Stimulated activated CD8-positive, alpha-beta memory T cell treated with anti-CD3 and anti-CD28 coated beads, Interleukin-4, amount 100 ng/mL, for 4 hours (primary cell): ENCODE measurements at places on chromosomes 3 and 15.

GRCh38 chr15:75112848-75113492 is 88.7 kb upstream of the C15orf39 start:
- no peak for DNase-seq

DNA sequence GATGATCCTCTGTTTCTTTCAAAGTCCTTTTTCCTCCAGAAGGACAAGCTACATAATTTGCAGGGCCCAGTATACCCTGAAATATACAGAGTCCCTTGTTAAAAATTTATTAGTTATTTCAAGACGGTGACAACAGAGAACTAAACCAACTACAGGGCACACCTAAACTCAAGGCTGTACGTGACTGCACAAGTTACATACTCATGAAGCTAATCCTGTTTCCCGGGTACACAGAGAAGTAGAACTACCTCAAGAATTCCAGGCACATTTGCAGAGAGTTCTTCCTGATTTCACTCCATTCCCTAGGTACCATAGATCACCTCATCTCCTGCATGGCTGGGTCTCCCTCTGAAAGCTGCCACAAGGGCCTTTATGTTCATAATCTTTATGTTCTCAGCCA is 279.4 kb upstream of the ARL6 start:
- DNase-seq, result no peak

GRCh38 chr3:69385123-69385722 is 665 bp downstream of the FRMD4B start:
- DNase-seq, result no peak

DNA sequence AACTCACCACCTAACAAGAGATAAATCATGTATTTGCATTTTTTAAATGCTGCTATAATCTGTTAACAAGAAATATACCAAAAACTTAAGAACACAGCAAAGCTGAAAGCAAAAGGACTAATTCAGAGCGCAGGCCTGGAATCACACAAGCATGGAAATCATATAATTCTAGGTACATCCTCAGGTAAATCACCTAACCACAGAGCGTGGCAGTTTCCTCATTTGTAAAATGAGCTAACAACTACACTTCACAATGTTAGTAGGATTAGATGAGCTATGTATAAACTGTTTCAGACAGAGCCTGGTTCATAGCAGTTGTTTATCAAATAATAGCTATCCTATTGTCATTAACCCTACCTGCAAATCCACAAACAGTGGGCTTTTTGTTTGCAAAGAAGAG is 146.4 kb downstream of the ERC2 start:
- no peak for DNase-seq

DNA sequence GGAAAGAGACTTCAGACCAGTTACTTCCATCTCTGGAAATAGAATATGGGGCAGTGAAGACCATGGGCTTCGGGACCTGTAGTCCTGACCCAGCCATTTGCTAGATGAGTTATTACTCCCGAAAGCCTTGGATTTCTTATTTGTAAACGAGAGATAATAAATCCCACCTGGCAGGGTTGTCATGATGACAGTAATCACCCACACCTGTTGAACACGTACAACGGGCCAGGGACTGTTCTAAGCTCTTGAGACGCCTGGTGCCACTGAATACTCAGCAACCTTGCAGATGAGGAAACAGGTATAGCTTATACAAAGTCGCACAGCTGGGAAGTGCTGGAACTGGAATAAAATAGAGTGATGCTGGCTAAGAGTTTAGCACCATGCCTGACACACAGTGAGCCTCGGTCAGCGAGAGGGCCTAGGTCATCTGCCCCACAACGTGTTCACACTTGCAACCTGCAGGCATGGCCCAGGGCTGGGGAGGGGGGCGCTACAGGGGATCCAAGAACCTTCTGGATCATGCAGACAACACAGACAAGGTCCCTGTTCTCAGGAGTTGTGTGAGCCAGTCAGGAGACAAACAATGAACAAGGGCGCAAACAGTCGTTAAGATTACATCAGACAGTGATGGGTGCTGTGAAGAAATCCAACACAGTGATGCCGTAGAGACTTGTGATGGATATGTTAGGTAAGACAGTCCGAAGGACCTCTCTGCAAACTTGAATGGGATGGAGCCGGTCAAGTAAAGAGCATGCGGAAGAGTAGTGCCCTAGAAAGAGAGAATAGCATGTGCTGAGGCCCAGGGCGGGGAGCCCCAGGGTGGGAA is 89.2 kb downstream of the CORO2B start:
- no peak for DNase-seq

DNA sequence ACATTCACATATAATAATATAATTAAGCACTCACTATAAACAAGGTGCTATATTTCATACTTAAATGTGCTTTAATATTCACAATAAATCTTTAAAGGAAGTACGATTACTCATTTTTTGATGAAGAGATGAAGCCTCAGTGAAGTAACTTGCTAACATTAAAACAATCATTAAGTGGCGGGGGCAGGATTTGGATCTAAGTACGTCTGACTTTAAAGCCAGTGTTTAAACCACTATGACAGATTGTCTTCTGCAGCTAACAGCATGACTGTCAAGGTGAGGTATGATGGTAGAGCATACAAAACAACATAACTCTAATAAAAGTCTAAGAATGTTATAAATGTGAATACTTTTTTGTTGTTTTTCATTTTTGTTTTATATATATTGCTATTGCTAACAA is 862.1 kb downstream of the ROBO1 start:
- no peak for DNase-seq

DNA sequence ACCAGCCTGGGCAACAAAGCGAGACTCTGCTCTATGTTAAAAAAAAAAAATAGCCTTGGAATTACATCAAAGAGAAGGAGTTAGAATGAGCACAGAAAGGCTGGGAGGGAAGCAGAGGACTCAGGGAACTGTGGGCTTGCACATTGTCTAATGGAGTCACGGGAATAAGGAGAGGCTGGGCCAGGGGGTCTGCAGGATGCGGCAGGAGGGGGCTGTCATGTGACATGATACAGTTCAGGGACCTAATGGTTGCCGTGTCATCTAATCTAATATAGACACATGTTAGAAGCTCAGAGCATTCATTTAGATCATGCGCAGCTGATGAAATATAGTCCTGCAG is 32.5 kb downstream of the GRK7 start:
- no peak for DNase-seq

GRCh38 chr3:128614076-128614475 is 36.5 kb downstream of the RPN1 start:
- no peak for DNase-seq

- DNase-seq, result no peak
Measured at GRCh38 chr15:32659340-32660155, 18.0 kb downstream of the SCG5 start.

- DNase-seq, result no peak
Measured at GRCh38 chr3:26104851-26105251, 315.0 kb downstream of the OXSM start.

DNA sequence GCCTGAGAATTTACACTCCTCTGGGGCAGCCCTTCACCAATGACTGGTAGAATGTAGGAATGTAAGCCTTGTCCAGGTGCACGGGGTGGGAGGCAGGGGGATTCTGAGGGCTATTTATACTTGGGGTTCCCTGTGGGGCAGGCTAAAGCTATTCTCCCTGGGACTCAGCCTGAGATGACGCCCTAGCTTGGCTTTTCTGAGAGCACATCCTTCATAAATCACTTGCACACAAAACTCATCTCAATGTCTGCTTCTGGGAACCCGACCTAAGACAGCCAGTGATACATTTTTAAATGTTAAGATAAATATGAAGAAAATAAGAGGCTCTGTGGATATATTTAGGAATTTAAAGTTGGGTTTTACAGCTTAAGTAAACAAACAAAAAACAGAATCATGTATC is 16.6 kb downstream of the TMEM158 start:
- DNase-seq, result no peak

DNA sequence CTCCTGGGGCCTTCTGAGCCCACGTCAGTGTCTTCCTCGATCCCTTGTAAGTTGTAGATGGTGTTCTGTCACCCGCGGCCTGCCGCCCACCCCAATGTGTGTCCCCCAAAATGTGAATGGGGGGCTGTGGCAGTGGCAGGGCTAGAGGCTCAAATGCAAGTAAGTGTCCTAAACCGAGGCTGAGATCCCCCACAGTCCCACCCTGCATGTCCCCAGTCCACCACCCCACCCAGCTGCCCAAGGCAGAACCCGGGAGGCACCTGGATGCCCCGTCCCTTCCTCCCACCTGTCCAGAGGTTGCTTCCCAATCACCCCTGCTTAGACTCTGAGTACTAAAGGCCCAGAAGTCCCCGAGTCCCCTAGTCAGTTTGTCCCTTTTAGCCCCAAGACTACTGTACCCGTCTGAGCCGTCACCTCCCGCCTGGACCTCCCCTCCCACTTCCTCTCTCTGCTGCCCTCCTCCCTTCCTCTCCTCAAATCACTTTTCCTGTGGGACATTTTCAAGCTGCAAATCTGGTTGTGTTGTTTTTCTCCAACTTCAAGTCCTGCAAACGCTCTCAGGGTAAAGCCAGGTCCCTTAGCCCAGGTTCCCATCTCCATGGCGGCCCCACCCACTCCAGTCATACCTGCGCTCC is 11.8 kb upstream of the PLXND1 start:
- DNase-seq, result no peak

DNA sequence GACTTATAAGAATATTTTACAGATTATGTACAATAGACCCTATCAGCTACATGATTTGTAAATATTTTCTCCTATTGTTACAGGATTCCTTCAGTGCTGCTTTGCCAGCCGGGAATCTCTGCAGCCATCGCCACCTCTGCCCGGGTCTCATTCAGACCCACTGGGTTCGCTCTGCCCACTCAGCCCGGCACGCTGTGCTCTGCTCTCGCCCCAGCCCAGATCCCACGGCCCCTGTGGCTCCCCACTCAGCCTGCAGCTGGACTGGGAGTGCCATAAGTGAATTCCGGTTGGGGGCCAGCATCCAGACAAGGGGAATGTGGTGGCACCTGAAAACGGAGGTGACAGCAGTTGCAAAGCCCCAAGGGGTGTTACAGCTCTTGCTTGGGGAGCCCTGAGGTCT is 71.8 kb downstream of the NPAP1 start:
- DNase-seq, result no peak

GRCh38 chr3:72449551-72449950 is 398.7 kb downstream of the SHQ1 start:
- DNase-seq, result no peak

DNA sequence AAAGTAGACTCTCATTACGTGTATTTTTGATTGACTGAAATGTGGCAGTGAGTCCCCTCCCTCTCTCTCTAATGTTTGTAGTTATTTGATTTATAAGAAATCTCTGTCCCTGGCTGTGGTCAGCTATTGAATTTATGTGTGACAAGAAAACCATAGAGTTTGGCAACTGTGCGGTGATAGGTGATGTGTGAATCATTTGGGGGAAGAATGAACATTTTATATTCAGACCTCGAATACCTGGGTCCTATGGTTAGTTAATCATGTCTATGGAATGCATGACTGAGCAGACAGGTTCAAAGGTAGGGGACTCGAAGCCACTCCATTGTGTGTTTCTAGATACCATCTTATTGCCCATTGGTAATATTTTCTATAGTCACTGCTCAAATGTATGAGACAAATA is 712.1 kb downstream of the MECOM start:
- no peak for DNase-seq

- DNase-seq, result no peak
Measured at GRCh38 chr15:27086149-27086548, 115.2 kb downstream of the GABRG3 start.

- no peak for DNase-seq
Measured at GRCh38 chr3:41363830-41364523, 164.7 kb downstream of the CTNNB1 start.

DNA sequence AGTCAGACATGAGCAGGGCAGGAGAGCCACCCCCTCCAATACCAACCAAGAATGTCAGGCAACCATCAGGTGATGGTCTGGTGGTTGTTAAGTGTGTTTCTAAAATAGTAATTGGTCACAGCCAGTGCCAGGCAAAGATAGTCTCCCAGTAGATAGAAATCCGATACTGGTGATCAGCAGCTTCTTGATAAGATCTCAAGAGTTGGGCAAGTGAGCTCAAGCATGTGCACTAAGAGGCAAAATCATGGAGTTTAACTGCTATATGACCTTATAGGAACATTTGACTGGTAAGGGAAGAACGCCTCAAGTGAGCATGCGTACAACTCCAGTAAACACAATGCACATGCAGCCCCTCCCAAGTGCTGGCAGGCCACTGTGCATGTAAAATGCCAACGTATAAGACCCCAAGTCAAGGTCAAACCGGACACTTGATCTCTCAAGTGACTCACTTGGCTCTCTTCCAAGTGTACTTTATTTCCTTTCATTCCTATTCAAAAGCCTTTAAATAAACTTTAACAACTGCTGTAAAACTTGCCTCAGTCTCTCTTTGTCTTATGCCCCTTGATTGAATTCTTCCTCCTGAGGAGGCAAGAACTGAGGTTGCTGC is 36.0 kb upstream of the CBLB start:
- DNase-seq, result no peak

DNA sequence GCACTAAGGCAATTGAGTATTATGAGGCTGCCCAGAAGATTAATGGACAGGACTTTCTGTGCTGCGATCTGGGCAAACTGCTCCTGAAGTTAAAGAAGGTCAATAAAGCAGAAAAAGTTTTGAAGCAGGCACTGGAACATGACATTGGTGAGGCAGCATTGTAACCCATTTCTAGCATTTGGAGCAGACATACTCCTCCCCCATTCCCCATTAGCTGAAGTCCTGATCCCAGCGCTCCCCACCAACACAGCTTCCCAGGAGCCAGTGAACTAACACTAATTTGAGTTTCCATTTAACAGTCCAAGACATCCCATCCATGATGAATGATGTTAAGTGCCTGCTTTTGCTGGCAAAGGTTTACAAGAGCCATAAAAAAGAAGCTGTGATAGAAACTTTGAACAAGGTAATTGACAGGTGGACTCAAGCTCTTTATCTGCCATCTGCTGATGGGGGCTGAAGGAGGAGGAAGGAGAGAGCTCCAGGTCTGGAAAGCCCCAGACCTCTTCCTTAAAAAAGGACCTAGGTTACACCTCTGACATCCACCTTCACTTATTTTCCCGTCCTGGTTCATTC is 22.6 kb downstream of the CSRNP1 start:
- no peak for DNase-seq

GRCh38 chr15:39357480-39358268 is 223.2 kb upstream of the THBS1 start:
- DNase-seq, result no peak

- DNase-seq, result no peak
Measured at GRCh38 chr3:65928110-65928509, 110.6 kb downstream of the MAGI1 start.

DNA sequence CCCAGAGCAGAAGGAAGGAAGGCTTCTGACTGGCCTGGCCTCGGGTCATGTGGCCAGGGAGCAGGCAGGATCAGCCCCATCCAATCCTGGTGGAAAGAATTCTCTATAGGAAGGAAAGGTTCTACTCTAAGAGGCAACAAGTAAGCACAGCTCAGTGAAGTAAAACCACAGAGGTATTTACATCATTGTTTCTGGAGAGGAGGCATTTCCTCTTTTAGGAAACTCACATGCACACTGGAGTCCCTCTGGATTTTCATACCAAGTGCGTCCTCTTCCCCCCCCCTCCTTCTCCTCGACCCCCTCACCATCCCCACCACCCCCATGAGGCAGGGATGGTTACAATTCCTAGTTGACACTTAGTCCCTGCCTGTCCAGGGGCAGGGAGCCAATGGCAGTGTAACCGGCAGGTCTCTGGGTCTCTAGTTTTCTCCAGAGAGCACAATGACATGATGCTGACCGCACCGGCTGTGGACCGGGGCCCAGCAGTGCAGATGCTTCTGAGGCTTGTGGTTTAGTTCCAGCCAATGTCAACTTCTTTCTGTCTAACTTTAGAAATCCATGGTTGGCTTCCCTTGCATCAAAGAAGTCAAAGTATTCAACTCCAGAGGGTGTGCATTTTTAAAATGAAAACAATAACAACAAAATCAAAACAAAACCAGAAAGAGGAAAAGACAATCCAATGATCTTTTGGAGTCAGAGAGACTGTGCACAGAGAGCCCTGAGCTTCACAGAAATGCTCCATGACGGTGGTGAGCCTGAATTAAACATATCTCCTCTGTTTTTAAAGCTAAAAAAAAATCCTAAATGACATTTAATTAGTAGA is 230.3 kb upstream of the TLE3 start:
- no peak for DNase-seq
